ENCODE measurements at places on chromosomes 4 and X. TPM values are rescaled to one million over a fixed set of nuclear protein-coding genes. Genes with fewer than 3 reads are reported as not detected.
A peak's percentile ranks its signal among the peaks of the same experiment; 100 is the strongest.

The SLC7A11 gene
- total RNA-seq: 18.7 TPM

DNA sequence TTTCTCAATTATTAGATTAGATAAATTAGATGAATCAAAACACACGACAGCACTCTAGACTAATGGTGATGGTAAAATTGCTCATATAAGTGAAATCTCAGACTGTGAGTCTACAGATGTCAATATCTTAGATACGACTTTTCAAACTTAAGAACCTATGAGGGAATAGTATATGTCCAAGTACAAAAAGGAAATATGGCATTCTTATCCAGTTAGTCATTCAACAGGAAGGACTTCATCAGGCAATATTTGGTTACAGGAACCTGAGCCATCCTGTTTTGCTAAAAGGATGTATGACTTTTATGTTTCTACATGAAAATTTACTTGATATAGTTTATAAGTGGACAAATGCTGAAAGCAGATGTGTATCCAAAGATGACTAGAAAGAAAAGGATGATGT lies 107.0 kb downstream of the CT47B1 start:
- H3K4me1 ChIP-seq: peaks cover 7% of the 10 kb centered on the region
- H3K36me3 ChIP-seq: no peaks in the 10 kb centered on the region

The ZNF157 gene
- total RNA-seq: 1.4 TPM

- H3K4me1 ChIP-seq: no peaks in the 10 kb centered on the region
- DNase-seq: no peak
- no peaks in the 10 kb centered on the region for H3K36me3 ChIP-seq
- H3K27ac ChIP-seq: no peak overlapping the region
- no peaks in the 10 kb centered on the region for H3K27me3 ChIP-seq
- H3K4me3 ChIP-seq: no peak overlapping the region
These were observed 12.2 kb upstream of the MTMR1 start for GRCh38 chrX:150680974-150681373.

DNA sequence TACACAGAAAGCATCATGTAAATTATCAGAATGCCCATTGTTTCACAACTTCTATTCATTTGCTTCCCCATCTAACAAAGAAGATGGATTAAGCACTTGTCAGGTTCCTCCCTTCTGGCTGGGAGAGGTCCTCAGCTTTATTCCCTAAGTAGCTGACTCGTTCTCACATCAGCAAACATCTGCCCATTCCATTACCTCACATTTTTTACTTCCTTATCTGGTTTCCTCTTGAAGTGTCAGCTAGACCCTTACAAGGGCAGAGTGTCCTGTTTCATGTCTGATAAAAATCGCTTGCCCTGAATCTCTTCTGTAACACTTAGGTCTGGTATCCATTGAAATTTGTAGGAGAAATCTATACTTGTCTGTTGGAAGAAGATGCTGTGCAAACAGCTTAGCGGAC lies 34.7 kb downstream of the TMPRSS11A start:
- DNase-seq: no peak
- H3K4me1 ChIP-seq: no peaks in the 10 kb centered on the region
- no peaks in the 10 kb centered on the region for H3K36me3 ChIP-seq
- no peak overlapping the region for H3K4me3 ChIP-seq
- no peak overlapping the region for H3K27ac ChIP-seq

The TREX2 gene
- 1.6 TPM for total RNA-seq

GRCh38 chrX:66674506-66674905 lies 35.6 kb upstream of the EDA2R start:
- DNase-seq: no peak
- H3K4me3 ChIP-seq: no peak overlapping the region
- no peaks in the 10 kb centered on the region for H3K36me3 ChIP-seq
- peaks cover 3% of the 10 kb centered on the region for H3K27me3 ChIP-seq

DNA sequence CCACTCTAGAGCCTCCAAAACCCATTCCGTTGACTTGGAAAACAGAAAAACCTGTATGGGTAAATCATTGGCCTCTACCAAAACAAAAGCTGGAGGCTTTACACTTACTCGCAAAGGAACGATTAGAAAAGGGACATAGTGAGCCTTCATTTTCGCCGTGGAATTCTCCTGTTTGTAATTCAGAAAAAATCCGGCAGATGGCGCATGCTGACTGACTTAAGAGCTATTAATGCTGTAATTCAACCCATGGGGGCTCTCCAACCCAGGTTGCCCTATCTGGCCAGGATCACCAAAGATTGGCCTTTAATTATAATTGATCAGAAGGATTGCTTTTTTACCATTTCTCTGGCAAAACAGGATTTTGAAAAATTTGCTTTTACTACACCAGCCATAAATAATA lies 60.8 kb downstream of the ZNF732 start:
- H3K36me3 ChIP-seq: peaks cover 58% of the 10 kb centered on the region
- no peak overlapping the region for H3K4me3 ChIP-seq
- no peak overlapping the region for H3K27ac ChIP-seq
- peak; percentile 32 for DNase-seq

- no peaks in the 10 kb centered on the region for H3K36me3 ChIP-seq
- DNase-seq: no peak
- H3K4me1 ChIP-seq: peaks cover 32% of the 10 kb centered on the region
- H3K27ac ChIP-seq: no peak overlapping the region
- no peaks in the 10 kb centered on the region for H3K27me3 ChIP-seq
These were observed 105.5 kb downstream of the SHROOM3 start for GRCh38 chr4:76540486-76540885.

The MTTP gene
- 12.0 TPM for total RNA-seq

The TACR3 gene
- 1.1 TPM for total RNA-seq

The TMSB15C gene
- 18.7 TPM for total RNA-seq

The MAGEA1 gene
- total RNA-seq: not detected

GRCh38 chrX:154657226-154657805 lies 3.9 kb upstream of the CTAG2 start:
- H3K4me3 ChIP-seq: no peak overlapping the region
- no peaks in the 10 kb centered on the region for H3K4me1 ChIP-seq
- peaks cover 3% of the 10 kb centered on the region for H3K36me3 ChIP-seq
- H3K27ac ChIP-seq: no peak overlapping the region

GRCh38 chr4:76997077-76997476 lies 47.5 kb downstream of the SEPTIN11 start:
- H3K36me3 ChIP-seq: peaks cover 21% of the 10 kb centered on the region
- DNase-seq: no peak
- H3K4me3 ChIP-seq: no peak overlapping the region
- peaks cover 44% of the 10 kb centered on the region for H3K4me1 ChIP-seq

DNA sequence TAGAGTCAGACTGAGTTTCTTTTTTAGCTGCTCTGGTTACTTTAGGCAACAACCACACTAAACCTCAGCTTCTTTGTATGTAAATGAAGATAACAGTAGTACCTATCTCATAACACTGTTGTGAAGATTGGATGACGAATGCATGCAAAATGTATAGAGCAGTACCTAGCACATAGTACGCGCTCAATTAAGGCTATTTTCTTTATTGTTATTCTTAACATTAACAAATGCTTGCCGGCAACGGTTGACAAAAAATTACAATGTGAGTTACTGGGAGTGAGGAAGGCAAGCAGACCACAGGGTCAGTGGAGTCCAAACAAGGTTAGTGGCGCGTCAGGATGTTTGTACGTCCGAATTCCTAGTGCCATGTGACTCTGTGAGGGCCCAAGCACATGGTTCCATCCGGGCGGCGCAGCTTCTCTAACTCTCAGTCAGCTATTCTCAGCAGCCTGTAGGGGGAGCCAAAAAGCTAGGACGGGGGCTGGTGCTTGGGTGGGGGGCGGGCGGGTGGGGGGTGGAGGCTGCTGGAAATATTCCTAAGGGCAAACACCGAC lies 821 bp upstream of the NALF2 start:
- peak overlapping the region; percentile 57 for H3K4me3 ChIP-seq
- peaks cover 36% of the 10 kb centered on the region for H3K27me3 ChIP-seq
- peaks cover 4% of the 10 kb centered on the region for H3K4me1 ChIP-seq
- DNase-seq: no peak
- H3K27ac ChIP-seq: no peak overlapping the region
- no peaks in the 10 kb centered on the region for H3K36me3 ChIP-seq

DNA sequence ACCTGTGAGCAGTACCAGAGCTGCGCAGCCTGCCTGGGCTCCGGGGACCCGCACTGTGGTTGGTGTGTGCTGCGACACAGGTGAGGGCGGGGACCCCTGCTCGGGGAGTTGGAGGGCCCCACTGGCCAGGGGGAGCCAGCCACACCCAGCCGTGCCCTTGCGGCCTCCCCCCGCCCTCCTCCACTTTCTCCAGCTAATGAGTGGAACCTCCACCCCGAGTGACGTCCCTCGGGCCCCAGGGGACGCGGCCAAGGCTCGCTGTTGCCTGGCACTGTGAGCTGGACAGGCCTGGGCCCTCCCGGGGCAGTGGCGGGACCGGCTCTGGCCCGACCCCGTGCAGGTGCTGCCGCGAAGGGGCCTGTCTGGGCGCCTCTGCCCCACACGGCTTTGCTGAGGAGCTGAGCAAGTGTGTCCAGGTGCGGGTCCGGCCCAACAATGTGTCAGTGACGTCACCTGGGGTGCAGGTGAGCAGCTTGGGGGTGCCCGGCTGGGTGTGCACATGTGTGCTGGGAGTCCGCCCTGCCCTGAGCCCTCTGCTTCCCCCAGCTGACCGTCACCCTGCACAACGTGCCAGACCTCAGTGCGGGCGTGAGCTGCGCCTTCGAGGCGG lies 5.6 kb downstream of the PLXNA3 start:
- H3K4me3 ChIP-seq: no peak overlapping the region
- no peak for DNase-seq
- H3K27ac ChIP-seq: no peak overlapping the region
- H3K27me3 ChIP-seq: no peaks in the 10 kb centered on the region
- H3K4me1 ChIP-seq: no peaks in the 10 kb centered on the region
- H3K36me3 ChIP-seq: no peaks in the 10 kb centered on the region

- no peak overlapping the region for H3K4me3 ChIP-seq
- H3K27me3 ChIP-seq: peaks cover 75% of the 10 kb centered on the region
- peaks cover 5% of the 10 kb centered on the region for H3K4me1 ChIP-seq
- H3K27ac ChIP-seq: no peak overlapping the region
- H3K36me3 ChIP-seq: no peaks in the 10 kb centered on the region
These were observed 5.4 kb upstream of the TBC1D1 start for GRCh38 chr4:37885496-37885895.

DNA sequence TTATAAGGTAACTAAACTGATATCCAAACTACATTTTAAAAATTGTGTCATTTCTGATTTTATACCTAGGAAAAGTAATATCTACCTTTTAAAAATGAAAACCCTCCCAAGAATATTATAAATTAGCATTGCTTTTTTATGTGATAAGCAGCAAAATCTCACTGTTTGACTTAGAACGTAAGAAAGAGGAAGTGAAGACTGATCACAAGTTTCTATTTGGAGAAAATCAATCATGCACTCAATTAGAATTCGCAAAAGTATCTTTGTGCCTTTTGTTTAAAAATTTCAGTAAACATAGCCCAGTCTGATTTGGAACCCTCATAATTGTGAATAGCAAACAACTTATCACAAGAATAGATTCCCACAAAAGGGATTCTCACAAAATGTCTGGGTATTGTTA lies 142.7 kb downstream of the TENM3 start:
- H3K27ac ChIP-seq: no peak overlapping the region
- H3K4me1 ChIP-seq: peaks cover 17% of the 10 kb centered on the region
- DNase-seq: no peak
- no peaks in the 10 kb centered on the region for H3K27me3 ChIP-seq
- no peak overlapping the region for H3K4me3 ChIP-seq

- H3K36me3 ChIP-seq: peaks cover 14% of the 10 kb centered on the region
- no peak overlapping the region for H3K4me3 ChIP-seq
- H3K4me1 ChIP-seq: peaks cover 7% of the 10 kb centered on the region
These were observed 32.8 kb downstream of the ABCE1 start for GRCh38 chr4:145130788-145131399.

GRCh38 chr4:184439856-184440594 lies 34.3 kb downstream of the IRF2 start:
- H3K27ac ChIP-seq: no peak overlapping the region
- H3K4me3 ChIP-seq: no peak overlapping the region
- H3K36me3 ChIP-seq: no peaks in the 10 kb centered on the region
- H3K4me1 ChIP-seq: peaks cover 38% of the 10 kb centered on the region

The UXT gene
- total RNA-seq: 93.7 TPM

The SOWAHB gene
- total RNA-seq: not detected

The SYN1 gene
- 4.5 TPM for total RNA-seq

DNA sequence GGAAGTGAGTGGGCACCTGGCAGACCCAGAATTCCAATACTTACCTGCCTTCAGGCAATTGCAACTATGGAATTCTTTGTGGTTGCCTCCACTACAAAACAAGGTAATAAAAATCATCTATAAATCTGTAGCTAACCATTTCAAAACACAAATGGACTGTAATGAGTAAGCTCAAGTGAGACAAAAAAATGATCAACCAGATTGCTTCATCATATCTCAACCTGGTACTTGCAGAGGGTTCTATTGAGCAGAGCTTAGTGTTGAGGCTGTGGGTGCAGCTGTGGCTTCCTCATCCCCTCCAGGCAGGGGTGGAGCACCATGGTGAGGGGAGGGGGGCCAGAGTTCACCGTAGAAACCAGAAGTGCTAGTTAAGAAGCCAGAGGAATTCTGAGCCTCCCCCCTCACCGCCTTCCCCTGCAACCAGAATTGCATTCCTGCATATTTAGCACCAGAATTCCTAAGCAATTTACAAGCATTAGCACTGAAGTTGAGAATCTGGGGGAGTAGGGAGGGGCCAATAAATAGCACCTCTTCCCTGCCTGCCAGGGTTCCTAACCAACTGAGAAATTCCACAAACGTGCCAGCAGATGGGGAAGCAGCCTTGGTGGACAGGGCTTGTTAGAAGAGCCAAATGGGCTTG lies 11.5 kb downstream of the CTAG1A start:
- DNase-seq: no peak
- no peak overlapping the region for H3K27ac ChIP-seq
- no peak overlapping the region for H3K4me3 ChIP-seq
- H3K27me3 ChIP-seq: peaks cover 6% of the 10 kb centered on the region
- H3K4me1 ChIP-seq: no peaks in the 10 kb centered on the region

The FGF13 gene
- 81.1 TPM for total RNA-seq

GRCh38 chr4:13612569-13612968 lies 15.0 kb downstream of the BOD1L1 start:
- H3K4me3 ChIP-seq: no peak overlapping the region
- H3K27ac ChIP-seq: no peak overlapping the region
- no peaks in the 10 kb centered on the region for H3K36me3 ChIP-seq

GRCh38 chr4:25535278-25535677 lies 120.4 kb upstream of the SLC34A2 start:
- H3K27me3 ChIP-seq: no peaks in the 10 kb centered on the region
- peak overlapping the region; percentile 44 for H3K4me3 ChIP-seq
- peak overlapping the region; percentile 86 for H3K27ac ChIP-seq
- H3K36me3 ChIP-seq: no peaks in the 10 kb centered on the region

The EDA gene
- 2.5 TPM for total RNA-seq

The CASP6 gene
- total RNA-seq: 28.0 TPM

The F11 gene
- total RNA-seq: not detected

DNA sequence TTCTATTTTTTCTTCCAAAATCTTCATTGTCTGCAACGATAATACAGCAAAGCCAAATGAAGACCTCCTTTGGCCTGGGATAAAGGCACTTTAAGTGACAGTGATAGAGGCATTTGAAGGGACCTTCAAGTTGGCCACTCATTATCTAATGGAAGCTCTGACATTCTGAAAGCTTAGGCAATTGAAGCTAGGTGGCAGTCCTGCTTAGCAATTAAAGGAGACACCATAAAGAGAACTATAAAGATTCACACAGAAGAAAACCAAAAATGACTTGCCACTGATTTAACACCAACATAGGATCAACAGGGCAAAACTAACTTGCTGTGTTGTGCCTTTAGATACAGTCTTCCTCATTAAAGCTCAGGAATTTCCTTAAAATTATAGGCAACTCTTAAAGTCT lies 103.3 kb upstream of the TSPAN7 start:
- H3K27me3 ChIP-seq: no peaks in the 10 kb centered on the region
- H3K4me1 ChIP-seq: no peaks in the 10 kb centered on the region
- no peak overlapping the region for H3K27ac ChIP-seq
- no peak overlapping the region for H3K4me3 ChIP-seq
- no peak for DNase-seq
- H3K36me3 ChIP-seq: peaks cover 3% of the 10 kb centered on the region

The GAGE12H gene
- not detected for total RNA-seq
